ENCODE measurements at places on chromosomes 2 and 18.

- DNase-seq, result no peak
Measured at GRCh38 chr2:126852361-126852760, 46.3 kb upstream of the TEX51 start.

- no peak for DNase-seq
Measured at GRCh38 chr2:1707771-1708418, 36.4 kb downstream of the PXDN start.

DNA sequence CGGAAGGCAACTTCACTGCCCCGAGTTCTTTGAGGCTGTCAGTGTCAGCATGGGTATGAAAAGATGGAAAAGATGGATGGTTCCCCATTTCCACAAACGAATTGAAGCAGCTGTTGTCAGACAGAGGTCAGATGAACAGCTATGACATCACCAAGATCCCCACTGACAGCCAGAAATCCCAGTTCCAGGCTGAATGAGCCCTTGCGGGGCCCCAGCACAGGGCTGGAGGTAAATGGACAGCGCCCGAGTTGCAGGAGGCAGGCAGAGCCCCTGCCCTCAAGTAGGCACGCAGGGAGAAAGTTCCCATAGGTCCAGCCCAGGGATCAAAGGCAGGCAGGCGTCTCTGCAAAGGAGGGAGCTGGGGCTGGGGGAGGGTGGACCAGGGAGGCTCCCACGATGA lies 169.5 kb upstream of the AGAP1 start:
- DNase-seq, result no peak

DNA sequence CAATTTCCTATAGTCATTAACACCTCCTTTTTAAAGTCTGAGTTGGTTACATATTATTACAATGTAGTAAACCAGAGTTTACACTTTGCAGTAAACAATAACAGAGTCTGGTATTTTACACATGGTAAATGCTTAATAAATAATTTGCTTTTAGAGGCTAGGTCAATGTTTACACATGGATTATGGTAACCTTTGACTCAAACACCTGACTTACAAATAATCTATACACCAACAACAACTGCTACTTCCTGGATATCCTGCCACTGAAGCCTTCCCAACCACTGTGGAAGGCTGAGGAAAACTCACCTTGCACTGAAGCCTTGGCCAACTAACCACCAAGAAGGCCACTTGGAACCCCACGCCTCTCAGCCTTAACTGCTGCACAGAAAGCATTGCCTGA lies 5.4 kb downstream of the ALS2 start:
- no peak for DNase-seq

DNA sequence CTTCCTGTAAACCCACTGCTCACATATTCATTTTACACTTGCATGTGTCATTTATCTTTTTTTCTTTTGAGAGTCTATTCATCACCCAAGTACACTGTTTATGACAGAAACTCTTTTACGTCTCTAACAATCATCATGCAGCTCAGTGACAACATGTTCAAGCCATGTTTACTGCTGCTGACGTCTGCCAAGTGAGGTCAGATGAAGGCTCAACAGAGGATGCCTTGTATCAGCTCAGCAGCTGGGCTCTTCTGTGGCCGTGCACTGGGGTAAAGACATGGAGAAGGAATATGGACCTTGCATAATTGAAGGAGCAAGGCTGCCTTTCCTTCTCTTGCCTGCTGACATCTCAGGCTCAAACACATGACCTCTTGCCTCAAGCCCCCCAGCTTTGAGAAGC lies 99.6 kb downstream of the ADD2 start:
- DNase-seq, result no peak

GRCh38 chr18:49638209-49638785 lies 76.4 kb downstream of the LIPG start:
- DNase-seq, result no peak

DNA sequence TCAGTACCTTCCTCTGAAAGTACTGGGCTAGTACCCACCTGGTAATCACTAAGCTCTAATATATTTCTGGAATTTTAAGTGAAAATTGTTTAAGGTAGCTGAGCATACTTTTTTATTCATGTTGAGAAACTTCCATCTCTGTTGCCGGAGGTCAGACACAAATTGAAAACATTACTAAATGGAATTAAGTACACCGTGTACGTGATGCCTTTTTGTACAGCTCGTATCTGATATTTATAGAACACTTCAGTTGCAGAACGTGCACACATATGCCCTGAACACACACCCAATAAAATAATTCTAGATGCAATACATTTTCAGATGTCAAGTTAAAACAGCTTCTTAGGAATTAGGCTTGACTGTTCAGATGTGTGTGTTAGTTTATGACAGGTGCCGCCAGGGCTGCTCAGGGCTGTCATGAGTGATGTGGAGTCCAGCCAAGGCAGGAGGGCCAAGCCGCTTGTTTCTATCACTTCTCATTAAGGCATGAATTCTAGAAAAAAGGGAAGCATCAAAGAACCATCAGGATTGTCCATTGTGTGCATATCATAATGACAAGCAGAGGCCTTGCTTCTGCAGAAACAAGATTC lies 80.9 kb upstream of the FOSL2 start:
- DNase-seq, result no peak
